ENCODE measurements at places on chromosomes 16 and 17.

- DNase-seq = no peak
Measured at GRCh38 chr17:68398691-68399637, 58.3 kb downstream of the WIPI1 start.

DNA sequence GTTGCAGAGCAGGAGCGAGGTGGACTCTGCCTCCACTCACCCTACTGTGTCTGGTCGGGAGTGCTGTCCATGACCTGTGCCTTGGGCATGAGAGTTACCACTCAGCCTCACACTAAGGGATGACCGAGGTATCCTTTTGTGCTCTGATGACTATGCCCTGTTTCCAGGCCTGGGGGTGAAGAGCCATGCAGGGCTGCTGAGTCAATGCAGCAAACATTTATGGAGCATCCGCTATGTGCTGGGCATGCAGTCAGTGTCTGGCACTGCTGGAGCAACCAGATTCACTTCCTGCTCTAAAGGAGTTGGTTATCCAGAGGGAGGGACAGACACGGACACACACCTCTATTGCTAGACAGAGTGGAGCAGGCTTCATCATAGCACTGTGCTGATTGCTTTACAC, 7.6 kb upstream of the HNF1B start:
- DNase-seq = no peak

DNA sequence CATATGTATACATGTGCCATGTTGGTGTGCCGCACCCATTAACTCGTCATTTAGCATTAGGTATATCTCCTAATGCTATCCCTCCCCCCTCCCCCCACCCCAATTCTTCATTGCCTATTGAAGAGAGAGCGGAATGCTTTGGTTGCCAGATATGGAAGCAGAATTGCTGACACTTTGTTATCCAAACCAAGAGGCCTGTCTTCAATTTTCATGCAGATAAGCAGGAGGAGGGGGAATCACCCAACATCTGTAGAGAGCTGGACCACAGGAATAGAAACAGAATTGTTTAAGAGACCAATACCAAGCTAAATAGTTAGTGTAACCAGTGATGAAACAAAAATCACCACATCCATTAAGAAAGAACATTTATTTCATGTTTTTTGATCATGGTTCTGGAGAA, 7.1 kb downstream of the ASPA start:
- DNase-seq = no peak

DNA sequence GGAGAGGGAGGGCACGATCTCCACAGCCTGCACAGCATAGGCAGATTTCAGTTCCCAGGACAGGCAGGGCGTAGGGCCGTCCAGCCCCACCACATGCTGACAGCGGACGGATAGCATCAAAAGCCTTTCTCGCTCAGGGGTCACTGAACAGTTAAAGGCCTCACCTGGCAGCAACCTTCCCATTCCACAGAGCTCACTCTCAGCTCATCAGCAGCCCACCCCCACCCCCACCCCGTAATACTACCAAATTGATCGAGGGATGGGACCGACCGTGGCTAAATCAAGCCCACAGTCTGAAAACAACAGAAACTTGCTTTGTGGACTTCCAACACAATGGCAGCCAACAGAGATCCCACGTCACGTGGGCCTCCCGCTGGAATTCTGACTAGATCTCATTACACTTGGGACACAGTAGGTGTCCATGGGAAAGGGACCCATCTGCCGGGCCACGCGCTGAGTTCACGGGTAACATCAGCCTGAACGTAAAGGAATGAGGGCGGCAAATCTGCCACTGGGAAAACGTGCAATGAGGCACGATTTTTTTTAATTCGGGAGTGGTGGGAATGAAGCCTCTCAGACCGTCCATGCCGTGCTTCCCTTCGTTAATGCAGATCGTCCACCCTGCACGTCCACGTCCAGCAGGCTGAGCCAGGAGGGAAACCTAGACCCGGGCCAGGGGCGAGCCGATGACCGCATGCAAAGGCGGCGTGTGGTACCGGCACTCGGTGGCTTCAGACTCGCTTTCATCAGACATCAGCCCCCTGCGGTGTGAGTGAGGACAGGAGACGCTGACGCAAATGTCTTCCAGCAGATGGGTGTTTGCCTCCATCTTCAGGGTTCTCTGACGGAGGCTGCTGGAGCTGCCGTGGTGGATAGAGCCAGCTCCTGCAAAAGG, 92.1 kb downstream of the TBC1D16 start:
- no peak for DNase-seq

DNA sequence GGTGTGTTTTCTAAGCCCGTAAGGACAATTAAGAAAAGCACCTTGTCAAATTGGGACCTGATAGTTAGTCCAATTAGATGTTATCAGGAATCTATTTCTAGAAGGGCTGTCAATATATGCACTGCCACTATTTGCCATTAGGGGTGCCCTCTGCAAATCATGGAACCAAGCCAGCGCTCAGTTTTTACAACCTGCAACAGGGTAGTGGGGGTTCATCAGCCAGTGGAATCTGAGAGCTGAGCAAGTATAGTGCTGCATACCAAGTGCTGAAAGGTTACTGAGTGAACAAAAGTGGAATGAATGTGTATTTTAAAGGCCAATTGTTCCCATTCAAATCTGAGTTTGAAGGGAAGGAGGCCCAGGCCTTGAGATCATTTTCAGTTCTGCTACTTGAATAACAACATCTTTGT, 10.4 kb downstream of the PRR11 start:
- DNase-seq = peak; percentile 26

DNA sequence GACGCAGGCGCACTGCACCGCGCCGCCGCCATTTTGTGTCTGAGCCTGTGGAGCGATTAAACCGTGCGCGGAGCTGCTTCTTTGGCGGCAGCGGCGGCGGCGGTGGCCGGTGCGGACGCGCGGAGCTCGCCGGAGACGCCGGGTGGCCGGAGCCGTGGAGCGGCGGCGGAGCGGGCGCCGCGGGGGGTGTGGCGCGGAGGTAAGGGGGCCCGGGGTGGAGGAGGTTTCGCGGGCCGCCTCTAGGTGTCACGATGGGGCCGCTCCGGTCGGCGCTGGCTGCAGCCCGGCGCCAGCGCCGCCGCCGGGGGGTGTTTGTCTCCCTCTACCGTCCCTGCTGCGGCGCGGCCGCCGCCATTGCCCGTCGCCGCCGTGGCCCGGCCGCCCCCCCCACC, at the start of gene CTCF:
CTCF (plus strand) TSS at position 1 of the 392 bp plus-strand sequence. CDS start 48,307 bp downstream, outside the sequence.
- no peak for DNase-seq

- DNase-seq = no peak
Measured at GRCh38 chr17:9958586-9959281, 53.7 kb upstream of the RCVRN start.

GRCh38 chr16:86931410-86931941, 353.1 kb downstream of the FOXL1 start:
- no peak for DNase-seq

- no peak for DNase-seq
Measured at GRCh38 chr16:24821129-24821528, 24.6 kb upstream of the SLC5A11 start.

- no peak for DNase-seq
Measured at GRCh38 chr17:66406701-66407644, 104.6 kb downstream of the PRKCA start.
